CD4-positive, alpha-beta memory T cell (primary cell): ENCODE measurements at places on chromosomes 4 and X. TPM values are rescaled to one million over a fixed set of nuclear protein-coding genes. Genes with fewer than 3 reads are reported as not detected.

- no peak for DNase-seq
- H3K36me3 ChIP-seq: no peaks in the 10 kb centered on the region
- no peak overlapping the region for H3K4me3 ChIP-seq
- no peak overlapping the region for H3K27ac ChIP-seq
Observed at GRCh38 chrX:57156397-57157049, 19.3 kb upstream of the SPIN2A start.

Gene PCDH11X
- not detected for total RNA-seq

DNA sequence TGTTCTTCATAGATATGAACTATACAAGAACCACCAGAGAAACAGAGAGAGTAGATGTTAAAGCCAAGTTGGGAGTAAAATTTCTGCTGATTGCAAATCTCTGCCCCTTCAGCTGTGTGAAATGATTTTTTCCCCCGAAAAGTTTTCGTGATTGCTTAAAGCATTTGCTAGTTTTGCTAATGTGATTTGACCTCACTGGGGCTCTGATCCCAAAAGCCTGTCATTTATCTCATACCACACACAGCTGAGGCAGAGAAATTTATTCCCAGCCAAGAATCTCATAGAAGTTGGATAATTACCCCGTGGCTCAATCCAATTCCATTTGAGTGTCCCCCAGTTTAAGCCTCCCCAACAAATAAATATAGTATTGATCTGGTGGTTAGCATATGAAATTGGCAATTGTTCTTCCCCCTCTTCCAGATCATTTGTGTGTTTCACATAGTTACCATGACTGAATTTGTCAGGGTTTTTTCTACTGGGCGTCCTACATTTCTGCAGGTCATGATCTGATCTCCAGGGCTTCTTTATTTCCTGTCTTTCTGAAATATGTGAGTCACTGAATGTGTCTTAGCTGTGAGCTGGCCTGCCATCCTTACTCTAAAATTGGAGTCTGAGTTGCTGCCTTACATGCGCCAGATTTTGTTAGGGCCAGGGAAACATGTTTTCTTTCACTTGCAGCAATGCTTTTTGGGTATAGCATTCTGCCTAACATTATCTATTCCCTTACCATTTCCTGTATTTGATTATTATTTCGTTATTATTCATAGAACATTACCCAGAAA, 167.5 kb upstream of the FRMPD4 start:
- DNase-seq: no peak
- no peak overlapping the region for H3K27ac ChIP-seq
- no peaks in the 10 kb centered on the region for H3K27me3 ChIP-seq
- no peaks in the 10 kb centered on the region for H3K4me1 ChIP-seq
- no peaks in the 10 kb centered on the region for H3K36me3 ChIP-seq

DNA sequence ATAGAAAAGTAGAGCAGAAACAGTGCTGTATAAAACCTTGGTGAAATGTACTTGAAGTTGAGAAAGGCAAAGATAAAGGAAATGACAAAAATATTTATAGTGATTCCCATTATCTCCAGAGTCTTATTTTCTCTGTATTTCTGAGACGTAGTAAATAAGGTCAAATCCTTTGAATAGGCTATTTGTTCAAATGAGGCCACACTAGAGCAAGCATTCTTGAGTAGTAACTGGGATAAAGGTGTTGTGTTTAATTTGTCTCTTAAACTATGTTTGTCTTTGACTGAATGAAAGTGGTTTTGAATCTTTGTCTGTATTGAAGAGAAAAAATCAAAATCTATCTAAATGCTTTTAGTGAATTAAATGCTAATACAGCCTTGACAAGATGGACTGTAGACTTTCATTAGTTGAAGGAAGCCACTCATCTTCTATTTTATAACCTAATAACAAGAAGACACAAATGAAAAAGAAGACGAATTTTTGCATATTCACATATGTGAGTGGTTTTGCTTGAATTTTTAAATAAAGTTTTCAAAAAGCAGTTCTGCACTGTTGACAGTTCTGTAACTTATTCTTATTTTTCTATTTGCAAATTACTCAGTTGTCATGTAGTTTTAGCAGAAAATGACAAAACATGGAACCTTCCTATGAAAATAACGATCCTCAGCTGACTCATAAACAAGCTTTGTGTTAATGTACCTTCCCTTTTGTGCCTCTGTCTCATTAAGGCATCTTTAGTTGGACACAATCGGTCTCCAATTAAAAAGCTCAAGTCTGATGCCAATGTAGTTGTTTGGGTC, 94.8 kb upstream of the PCDH18 start:
- no peaks in the 10 kb centered on the region for H3K27me3 ChIP-seq
- H3K4me1 ChIP-seq: no peaks in the 10 kb centered on the region
- H3K4me3 ChIP-seq: no peak overlapping the region
- H3K27ac ChIP-seq: no peak overlapping the region
- no peaks in the 10 kb centered on the region for H3K36me3 ChIP-seq

GRCh38 chrX:120419463-120419862, 49.6 kb downstream of the LAMP2 start:
- H3K27ac ChIP-seq: peak overlapping the region; percentile 19
- H3K36me3 ChIP-seq: no peaks in the 10 kb centered on the region
- peak; percentile 34 for DNase-seq

DNA sequence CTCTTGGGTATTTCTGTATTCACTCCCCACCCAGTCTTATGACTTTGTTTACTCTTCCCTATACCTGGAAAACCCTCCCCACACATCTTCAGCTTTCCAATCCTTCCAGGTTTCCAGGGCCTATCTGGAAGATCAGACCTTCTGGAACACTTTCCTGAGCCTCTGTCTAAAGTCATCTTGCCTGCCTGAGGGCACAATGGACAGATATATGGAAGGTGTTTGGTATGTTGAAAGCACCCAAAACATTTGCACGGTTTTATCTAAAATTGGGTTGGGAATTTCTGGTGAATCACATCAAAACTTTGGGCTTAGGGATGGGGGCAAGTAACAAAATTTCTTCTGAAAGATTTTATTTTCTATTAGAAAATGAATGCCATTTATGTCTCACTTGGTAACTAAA, 16.0 kb downstream of the CLDN2 start:
- H3K4me1 ChIP-seq: peaks cover 9% of the 10 kb centered on the region
- DNase-seq: no peak
- no peaks in the 10 kb centered on the region for H3K36me3 ChIP-seq
- H3K4me3 ChIP-seq: no peak overlapping the region
- no peaks in the 10 kb centered on the region for H3K27me3 ChIP-seq

DNA sequence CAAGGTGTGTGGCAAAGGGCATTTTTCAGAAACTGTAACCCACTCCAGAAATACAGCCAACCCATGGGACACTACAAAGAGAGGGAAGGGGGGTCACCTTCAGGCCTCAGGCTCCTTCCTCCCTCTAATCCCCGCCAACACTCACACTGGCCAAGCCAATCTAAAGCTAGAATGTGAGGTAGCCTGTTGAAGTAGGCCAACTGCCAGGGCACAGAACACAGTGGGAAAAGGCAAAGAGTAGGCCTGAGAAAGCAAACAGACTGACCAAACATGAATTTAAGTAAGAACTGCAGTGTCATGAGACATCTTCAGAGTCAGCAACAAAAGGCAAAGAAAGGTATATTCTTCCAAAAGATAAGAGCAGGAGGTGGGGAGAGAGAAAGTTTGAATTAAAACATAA, 289.0 kb downstream of the HNRNPD start:
- no peaks in the 10 kb centered on the region for H3K27me3 ChIP-seq
- no peak overlapping the region for H3K27ac ChIP-seq
- H3K4me1 ChIP-seq: no peaks in the 10 kb centered on the region
- H3K4me3 ChIP-seq: no peak overlapping the region
- DNase-seq: no peak
- H3K36me3 ChIP-seq: no peaks in the 10 kb centered on the region

Gene ZNF711
- total RNA-seq: 1.3 TPM

- H3K27ac ChIP-seq: no peak overlapping the region
- no peaks in the 10 kb centered on the region for H3K36me3 ChIP-seq
- H3K27me3 ChIP-seq: no peaks in the 10 kb centered on the region
Observed at GRCh38 chrX:105865709-105866108, 43.4 kb downstream of the NRK start.

GRCh38 chr4:139655116-139655515, 10.5 kb upstream of the MGST2 start:
- H3K27me3 ChIP-seq: no peaks in the 10 kb centered on the region
- H3K27ac ChIP-seq: no peak overlapping the region
- H3K4me3 ChIP-seq: no peak overlapping the region
- H3K4me1 ChIP-seq: peaks cover 18% of the 10 kb centered on the region
- no peaks in the 10 kb centered on the region for H3K36me3 ChIP-seq

DNA sequence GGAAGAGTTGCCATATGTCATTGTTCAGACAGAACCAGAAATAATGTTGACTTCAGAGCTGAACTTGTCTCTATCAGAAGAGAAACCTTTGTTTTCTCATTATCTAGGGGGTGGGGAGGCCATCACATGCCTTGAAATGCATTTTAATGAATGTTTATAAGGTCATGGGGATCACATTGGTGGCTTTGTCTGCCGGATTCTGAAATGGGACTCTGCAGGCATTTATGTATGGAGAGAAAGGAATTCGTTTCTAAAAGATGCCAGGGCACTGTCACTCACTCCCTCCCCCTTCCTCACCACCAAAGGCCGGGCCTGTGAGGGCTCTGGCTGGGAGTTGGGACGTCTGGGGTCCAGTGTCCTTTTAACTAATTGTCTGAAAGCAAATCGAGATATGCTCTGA, 102.2 kb downstream of the MAMLD1 start:
- H3K36me3 ChIP-seq: no peaks in the 10 kb centered on the region
- no peak overlapping the region for H3K27ac ChIP-seq
- H3K4me3 ChIP-seq: no peak overlapping the region
- DNase-seq: no peak
- no peaks in the 10 kb centered on the region for H3K27me3 ChIP-seq
